ENCODE measurements at places on chromosomes 13 and 19.

DNA sequence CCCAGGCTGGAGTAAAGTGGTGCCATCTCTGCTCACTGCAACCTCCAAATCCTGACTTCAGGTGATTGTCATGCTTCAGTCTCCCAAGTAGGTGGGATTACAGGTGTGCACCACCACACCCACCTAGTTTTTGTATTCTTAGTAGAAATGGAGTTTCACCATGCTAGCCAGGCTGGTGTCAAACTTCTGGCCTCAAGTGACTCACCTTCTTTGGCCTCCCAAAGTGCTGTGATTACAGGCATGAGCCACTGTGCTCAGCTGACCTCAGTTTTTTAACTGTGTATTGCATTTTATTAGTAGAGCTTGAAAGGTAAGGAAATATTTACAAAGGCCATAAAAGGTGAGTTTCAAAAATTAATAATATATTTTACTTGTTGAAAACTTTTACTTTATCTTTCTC is 2.3 kb downstream of the ZNF726 start:
- DNase-seq: no peak

GRCh38 chr19:41064974-41065569 is 23.2 kb upstream of the CYP2A13 start:
- DNase-seq: no peak

GRCh38 chr19:33795370-33796163 is 1.1 kb upstream of the KCTD15 start:
- peak; percentile 56 for DNase-seq

- DNase-seq: no peak
Observed at GRCh38 chr13:32587811-32588170, 1.5 kb downstream of the PDS5B start.

DNA sequence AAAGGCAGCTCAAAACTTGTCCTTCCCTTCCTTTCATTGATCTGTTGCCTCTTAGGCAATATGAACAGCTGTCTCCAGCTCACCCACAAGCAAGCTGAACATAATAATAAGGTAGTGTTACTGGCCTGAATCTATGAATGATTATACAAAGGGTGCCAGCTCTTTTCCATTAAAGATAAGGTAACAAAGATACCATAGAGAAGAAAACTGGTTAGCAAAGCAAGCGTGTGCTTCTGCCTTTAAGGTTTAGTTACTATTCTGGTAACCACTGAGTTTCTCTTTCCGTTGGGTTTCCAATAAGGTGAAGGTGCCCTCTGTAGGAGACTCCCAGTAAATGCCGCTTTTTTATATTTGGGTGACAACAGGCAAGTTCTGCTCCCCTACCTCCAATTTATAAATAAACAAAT is 12.1 kb upstream of the DACH1 start:
- DNase-seq: no peak
